ENCODE measurements at places on chromosomes 3 and 15. TPM values are rescaled to one million over a fixed set of nuclear protein-coding genes. Genes with fewer than 3 reads are reported as not detected.

DNA sequence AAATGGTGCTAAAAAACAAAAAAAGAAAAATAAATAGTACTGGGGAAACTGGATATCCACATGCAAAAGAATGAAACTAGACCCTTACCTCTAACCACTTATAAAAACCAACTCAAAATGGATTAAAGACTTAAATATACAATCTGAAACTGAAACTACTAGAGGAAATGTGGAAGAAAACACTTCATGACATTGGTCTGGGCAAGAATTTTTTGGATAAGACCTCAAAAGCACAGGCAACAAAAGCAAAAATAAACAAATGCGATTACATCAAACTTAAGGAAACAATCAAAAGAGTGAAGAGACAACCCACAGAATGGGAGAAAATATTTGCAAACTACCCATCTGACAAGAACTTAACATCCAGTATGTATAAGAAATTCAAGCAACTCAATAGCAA lies 6.4 kb downstream of the IFT57 start:
- DNase-seq: no peak
- no peaks in the 10 kb centered on the region for H3K4me1 ChIP-seq
- no peak overlapping the region for H3K4me3 ChIP-seq
- no peaks in the 10 kb centered on the region for H3K27me3 ChIP-seq
- no peak overlapping the region for H3K27ac ChIP-seq

GRCh38 chr15:28018291-28019044 lies 80.6 kb downstream of the OCA2 start:
- H3K27me3 ChIP-seq: no peaks in the 10 kb centered on the region
- no peak overlapping the region for H3K4me3 ChIP-seq
- H3K4me1 ChIP-seq: no peaks in the 10 kb centered on the region
- H3K27ac ChIP-seq: no peak overlapping the region

- H3K27me3 ChIP-seq: no peaks in the 10 kb centered on the region
- peaks cover 8% of the 10 kb centered on the region for H3K4me1 ChIP-seq
- H3K36me3 ChIP-seq: no peaks in the 10 kb centered on the region
- H3K27ac ChIP-seq: no peak overlapping the region
- H3K4me3 ChIP-seq: no peak overlapping the region
Observed at GRCh38 chr3:78974181-78974790, 793.5 kb downstream of the ROBO1 start.

- DNase-seq: no peak
- H3K27me3 ChIP-seq: no peaks in the 10 kb centered on the region
- no peaks in the 10 kb centered on the region for H3K36me3 ChIP-seq
- H3K4me3 ChIP-seq: no peak overlapping the region
Observed at GRCh38 chr3:114331007-114331406, 37.2 kb downstream of the TIGIT start.

ISL2 gene
- not detected for total RNA-seq

DNA sequence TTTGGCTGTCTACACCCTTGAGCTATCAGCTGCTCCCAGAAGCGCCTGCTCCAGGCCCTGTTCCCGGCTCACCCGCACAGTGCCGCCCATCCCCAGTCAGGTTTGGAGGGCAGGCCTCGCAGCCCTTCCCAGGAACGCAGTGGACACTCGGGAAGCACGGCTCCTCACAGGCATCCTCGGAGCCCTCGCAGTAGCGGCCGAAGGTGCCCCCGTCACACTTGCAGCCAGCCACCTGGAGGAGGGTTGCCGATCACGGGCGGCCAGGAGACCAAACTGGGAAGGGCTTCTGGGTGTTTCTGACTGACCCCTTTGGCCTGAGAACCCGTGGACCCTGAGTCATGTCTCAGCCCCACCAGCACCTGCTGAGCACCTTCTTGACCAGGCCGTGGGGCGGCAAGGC lies 33.4 kb downstream of the MUC20 start:
- no peak for DNase-seq
- no peaks in the 10 kb centered on the region for H3K4me1 ChIP-seq
- no peak overlapping the region for H3K4me3 ChIP-seq
- H3K36me3 ChIP-seq: no peaks in the 10 kb centered on the region
- H3K27ac ChIP-seq: no peak overlapping the region

STAC gene
- total RNA-seq: 1.6 TPM

DNA sequence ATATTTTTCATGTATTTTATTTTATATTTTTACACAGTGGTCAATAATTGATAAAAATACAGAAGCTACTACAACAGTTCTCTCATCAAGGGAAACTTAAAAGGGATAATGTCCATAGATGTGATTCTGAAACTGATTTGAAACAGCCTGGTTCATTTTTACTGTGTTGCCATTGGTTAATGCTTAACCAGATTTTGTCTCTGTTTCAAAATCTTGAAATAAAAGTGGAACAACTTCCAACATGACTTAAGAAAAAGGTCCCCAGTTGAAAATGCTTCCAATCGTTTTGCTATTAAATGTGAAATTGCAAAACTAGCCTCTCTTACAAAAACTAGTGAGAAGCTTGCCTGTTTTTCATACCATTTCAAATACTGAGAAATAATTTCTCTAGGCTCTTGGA lies 240.7 kb downstream of the LPP start:
- H3K36me3 ChIP-seq: no peaks in the 10 kb centered on the region
- no peak overlapping the region for H3K27ac ChIP-seq
- no peak overlapping the region for H3K4me3 ChIP-seq
- no peaks in the 10 kb centered on the region for H3K27me3 ChIP-seq
- no peak for DNase-seq

EPB42 gene
- not detected for total RNA-seq

DNA sequence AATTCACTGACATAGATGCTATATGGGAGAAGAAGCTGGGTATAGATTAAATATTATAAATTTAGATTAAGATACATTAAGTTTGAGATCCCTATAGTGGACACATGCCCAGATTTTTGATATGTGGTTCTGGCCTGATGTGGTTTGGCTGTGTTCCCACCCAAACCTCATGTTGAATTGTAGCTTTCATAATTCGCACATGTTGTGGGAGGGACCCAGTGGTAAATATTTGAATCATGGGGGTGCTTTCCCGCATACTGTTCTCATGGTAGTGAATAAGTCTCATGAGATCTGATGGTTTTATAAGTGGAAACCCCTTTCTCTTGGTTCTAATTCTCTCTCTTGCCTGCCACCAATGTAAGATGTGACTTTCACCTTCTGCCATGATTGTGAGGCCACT lies 189.4 kb upstream of the CD96 start:
- H3K27me3 ChIP-seq: no peaks in the 10 kb centered on the region
- no peak for DNase-seq
- H3K27ac ChIP-seq: no peak overlapping the region
- no peaks in the 10 kb centered on the region for H3K4me1 ChIP-seq
- H3K36me3 ChIP-seq: no peaks in the 10 kb centered on the region

DNA sequence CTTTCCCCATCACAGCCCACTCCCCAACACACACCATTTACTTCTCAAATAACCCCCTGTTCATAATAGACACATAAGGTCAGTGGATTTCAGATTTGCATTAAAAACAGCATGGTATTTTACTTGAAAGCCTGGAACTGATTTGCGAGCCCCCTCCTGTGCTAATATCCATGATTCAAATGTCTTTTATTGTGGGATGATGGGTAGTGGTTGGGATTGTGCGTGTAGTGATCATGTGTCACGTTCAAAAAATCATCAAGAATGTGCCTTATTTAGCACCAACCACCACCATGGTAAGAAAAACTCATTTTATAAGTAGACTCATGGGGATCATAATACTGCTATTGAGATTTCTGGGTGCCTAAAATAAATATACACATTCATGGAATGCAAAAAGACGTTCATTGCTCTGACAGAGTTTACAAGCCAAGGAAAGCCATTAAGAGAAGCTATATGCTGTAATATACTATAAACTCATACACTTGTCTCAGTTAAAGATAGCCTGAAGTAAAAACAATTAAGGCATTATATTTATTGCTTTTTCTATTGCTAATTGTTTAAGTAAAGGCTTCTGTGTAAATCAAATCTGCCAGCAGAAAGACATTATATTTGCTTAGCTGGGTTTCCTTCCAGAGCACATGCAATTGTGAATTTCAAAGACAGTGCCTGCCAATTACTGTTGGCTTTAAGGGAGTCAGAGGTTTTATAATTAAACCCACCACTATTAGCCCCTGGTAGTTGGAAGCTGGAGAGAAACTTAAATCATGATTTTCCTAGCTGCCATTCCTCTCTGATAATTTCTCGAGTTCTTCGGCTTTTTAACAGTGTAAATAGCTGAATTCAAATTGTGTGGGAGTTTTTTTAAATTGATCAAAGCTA lies 4.0 kb downstream of the TRAT1 start:
- H3K27me3 ChIP-seq: no peaks in the 10 kb centered on the region
- no peaks in the 10 kb centered on the region for H3K4me1 ChIP-seq
- H3K36me3 ChIP-seq: no peaks in the 10 kb centered on the region
- no peak for DNase-seq
- H3K27ac ChIP-seq: no peak overlapping the region

CASR gene
- not detected for total RNA-seq

GRCh38 chr3:54349691-54350090 lies 227.3 kb downstream of the CACNA2D3 start:
- H3K4me3 ChIP-seq: no peak overlapping the region
- DNase-seq: no peak
- no peaks in the 10 kb centered on the region for H3K36me3 ChIP-seq
- H3K27me3 ChIP-seq: no peaks in the 10 kb centered on the region

DNA sequence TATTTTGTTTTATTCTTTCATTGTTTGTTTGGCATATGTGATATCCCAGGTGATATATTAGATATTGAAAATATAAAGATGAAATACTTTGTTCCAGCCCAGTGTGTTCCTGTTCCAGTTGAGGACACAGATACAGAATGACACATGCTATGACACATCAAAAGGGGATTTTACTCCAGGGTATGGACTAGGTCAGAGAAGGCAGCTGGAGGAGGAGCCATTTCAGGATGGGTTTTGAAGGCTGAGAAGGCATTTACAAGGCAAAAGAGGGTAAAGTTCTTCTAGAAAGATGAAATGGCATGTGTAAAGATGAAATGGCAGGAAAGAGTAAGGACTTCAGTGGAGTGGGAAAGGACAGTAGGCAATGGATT lies 163.8 kb downstream of the ZIC1 start:
- no peaks in the 10 kb centered on the region for H3K36me3 ChIP-seq
- H3K27ac ChIP-seq: no peak overlapping the region
- H3K27me3 ChIP-seq: no peaks in the 10 kb centered on the region
- DNase-seq: no peak

GOLGA6L26 gene
- not detected for total RNA-seq

DNA sequence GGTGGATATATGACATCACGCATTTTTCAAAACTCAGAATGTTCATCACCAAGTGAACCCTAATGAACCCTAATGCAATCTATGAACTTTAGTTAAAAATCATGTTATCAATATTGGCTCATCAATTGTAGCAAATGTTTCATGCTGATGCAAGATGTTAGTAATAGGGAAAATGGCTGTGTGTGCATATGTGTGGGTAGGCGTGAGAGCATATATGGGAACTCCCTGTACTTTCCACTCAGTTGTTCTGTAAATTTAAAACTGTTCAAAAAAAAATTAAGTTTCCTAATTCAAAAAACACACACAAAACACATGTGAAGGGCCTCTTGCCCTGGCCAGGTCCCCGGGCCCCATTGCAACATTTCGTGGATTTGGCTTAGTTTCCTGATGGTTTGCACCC lies 89.7 kb upstream of the PROK2 start:
- no peak overlapping the region for H3K4me3 ChIP-seq
- H3K27ac ChIP-seq: no peak overlapping the region
- H3K4me1 ChIP-seq: no peaks in the 10 kb centered on the region
- H3K36me3 ChIP-seq: no peaks in the 10 kb centered on the region
- no peak for DNase-seq
